ENCODE measurements at places on chromosomes 2 and 18.

DNA sequence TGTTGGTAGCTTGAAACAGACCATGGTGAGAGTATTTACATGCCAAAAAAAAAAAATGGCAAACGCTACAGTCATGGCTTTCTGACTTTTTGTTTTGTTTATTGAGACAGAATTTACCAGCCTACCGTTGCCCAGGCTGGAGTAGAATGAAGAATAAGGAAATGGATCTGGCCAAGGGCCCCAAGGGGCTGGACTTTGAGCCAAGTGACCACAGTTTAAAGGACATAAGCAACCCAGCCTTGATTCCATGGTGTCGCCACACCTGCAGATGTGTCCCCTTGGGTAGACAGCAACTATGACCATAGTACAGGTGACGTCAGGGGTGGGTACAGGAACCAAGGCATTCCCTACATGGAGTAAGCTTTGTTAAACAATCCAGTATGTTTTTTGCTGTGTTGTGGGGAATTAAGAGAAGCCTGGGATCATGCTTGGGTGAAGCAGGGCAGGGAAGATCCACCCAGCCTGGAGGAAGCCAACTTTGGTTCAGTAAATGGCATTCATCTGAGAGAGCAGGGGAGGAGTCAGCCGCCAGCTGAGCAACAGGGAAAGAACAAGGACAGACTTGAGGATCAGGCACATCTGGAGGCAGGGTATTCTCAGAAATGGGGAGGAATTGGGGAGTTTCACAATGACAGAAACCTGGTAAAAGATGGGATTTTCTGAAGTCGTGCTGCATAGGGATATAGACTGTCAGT, 110.3 kb upstream of the SH3BP4 start:
- no peak for DNase-seq

DNA sequence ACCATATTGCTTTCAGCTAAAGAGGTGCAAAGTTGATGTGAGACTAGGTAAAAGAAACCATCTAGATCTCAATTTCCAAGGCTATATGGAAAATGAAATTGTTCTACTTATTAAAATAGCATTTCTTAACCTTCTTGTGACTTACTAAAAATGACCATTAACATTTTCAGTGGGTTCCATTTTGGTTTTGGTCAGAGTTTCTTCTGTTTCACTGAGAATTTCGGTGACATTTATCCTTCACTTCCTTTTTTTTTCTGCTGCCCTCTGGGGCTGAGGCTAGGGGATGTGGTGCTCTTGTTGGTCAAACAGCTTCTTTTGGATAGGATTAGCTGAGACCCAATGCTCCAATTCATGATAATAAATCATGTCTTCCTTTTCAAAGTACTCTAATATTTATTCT, 44.3 kb upstream of the REL start:
- DNase-seq: no peak

- DNase-seq: no peak
Observed at GRCh38 chr2:150517951-150518680, 30.6 kb upstream of the RND3 start.

DNA sequence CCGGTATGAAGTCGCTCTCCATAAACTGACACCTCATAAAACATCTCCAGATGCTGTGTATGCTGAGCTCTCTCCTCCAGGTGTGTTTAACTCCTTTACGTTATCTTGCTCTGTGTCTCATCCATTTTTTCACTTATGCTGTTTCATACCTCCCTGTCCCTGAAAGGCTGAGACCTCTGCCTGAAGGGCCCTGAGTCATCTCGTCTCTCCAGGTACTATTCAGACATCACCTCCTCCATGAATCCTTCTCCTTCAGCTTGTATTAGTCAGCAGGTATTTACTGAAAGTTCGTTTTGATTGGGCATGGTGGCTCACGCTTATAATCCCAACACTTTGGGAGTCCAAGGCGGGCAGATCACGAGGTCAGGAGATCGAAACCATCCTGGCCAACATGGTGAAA, 244.5 kb upstream of the EPHA4 start:
- DNase-seq: no peak

DNA sequence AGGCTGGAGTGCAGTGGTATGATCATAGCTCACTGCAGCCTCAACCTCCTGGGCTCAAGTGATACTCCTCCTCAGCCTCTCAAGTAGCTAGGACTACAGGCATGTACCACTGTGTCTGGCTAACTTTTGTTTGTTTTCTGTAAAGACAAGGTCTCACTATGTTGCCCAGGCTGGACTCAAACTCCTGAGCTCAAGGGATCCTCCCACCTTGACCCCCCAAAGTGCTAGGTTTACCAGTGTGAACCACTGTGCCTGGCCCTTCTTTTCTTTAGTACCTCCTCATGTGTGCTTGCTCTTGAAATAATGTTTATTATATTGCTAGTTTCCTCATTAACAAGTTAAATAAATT, 19.0 kb upstream of the COBLL1 start:
- no peak for DNase-seq

DNA sequence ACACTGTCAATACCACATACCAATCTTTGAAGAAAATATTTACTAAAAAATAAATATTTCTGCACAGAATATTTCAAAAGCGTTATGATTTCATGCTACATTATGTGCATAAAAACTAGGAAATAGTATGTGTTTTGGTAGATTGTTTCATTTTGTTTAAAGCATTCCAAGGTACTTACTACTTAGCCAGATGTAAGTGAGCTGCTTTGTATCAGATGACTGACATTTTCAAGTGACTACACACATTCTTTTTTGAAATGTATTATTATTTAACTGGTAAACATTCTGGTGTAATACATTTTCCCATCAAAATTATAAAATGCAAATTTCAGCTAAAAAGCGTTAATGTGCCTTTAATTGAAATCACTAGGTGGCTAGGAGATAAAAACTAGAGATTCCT, 21.5 kb downstream of the GCA start:
- DNase-seq: no peak
